Nucleus accumbens (tissue), 56 donors: ENCODE measurements at places on chromosomes 5 and 9.

DNA sequence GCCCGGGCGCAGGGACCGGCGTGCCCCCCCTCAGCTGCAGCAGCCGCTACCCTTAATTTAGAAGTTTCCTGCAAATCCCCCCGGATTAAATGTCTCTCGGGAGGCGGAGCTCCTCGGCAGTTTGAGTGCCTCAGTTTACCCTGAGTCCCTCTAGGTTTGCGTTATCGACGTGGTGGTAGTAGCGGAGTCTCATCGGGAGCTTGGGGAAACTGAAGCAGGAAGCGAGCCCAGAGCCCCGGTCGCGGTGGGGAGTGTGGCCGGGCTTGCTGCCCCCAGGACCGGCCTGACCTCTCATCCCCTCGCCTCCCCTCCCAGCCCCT, 529 bp upstream of the TPM2 start:
- DNase-seq = no peak

- no peak for DNase-seq
These were observed 10.5 kb upstream of the S1PR3 start for GRCh38 chr9:88980740-88981203.

DNA sequence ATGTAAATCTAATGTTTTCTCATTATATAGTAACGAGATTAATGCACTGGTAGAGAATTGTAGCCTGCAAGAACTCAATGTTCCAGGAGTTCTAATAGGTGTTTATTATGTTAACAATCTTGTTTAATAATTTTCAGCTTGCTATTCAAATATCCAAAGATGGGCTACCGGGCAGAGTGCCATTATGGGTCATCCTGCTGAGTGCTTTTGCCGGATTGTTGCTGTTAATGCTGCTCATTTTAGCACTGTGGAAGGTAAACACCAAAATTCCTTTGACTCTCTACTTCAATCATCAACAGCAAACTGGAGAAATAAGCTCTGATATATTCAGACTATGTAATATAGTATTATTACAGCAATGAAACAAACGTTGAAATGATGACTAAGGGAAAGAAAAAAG, 41.9 kb upstream of the ITGA2 start:
- DNase-seq = no peak

DNA sequence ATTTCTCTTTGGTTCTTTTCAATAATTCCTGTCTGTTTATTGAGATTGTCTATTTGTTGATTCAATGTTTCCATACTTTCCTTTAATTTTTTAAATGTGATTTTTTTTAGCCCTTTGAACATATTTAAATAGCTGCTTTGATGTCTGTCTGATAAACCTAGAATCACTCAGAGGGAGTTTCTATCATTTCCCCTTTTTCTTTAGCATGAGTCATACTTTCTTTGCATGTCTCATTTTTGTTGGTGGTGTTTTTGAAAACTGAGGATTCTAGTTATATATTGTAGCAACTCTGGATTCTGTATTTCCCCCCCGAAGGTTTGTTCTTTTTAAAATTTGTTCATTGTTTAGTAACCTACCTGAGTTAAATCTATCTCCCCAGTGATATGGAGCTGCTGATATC, 24.2 kb upstream of the ZNF618 start:
- no peak for DNase-seq

DNA sequence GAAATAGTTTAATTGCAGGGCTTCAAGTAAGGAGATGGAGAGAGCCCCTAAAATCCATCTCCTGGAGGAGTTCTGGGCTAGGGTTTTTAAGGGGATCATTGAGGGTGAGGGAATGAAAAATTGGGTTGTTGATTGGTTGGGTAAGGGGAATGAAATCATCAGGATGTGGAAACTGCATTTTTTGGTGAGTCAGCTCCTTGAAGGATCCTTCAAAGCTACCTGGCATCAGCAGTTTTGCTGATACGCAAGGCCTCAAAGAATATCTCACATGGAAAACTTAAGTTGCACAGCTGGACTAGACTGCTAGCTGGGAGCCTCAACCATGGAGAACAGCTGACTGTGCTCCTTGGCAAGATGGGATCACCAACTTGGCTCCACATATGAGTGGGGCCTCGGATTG, 136.7 kb downstream of the FGF10 start:
- no peak for DNase-seq

- DNase-seq = no peak
These were observed 45.9 kb upstream of the NRARP start for GRCh38 chr9:137347928-137348327.

GRCh38 chr9:4421847-4422246, 68.4 kb upstream of the SLC1A1 start:
- no peak for DNase-seq

GRCh38 chr9:118686959-118687358, 682.3 kb downstream of the BRINP1 start:
- no peak for DNase-seq
